Psoas muscle (tissue), 8 donors: ENCODE measurements at places on chromosomes 5 and 9. TPM values are rescaled to one million over a fixed set of nuclear protein-coding genes. Genes with fewer than 3 reads are reported as not detected.

- peaks cover 14% of the 10 kb centered on the region for H3K4me1 ChIP-seq
- DNase-seq: peak; percentile 83
- H3K36me3 ChIP-seq: no peaks in the 10 kb centered on the region
- H3K27me3 ChIP-seq: no peaks in the 10 kb centered on the region
These were observed 962 bp upstream of the NR6A1 start for GRCh38 chr9:124771867-124772679.

CAMK2A gene
- polyA plus RNA-seq: 8.1 TPM

DNA sequence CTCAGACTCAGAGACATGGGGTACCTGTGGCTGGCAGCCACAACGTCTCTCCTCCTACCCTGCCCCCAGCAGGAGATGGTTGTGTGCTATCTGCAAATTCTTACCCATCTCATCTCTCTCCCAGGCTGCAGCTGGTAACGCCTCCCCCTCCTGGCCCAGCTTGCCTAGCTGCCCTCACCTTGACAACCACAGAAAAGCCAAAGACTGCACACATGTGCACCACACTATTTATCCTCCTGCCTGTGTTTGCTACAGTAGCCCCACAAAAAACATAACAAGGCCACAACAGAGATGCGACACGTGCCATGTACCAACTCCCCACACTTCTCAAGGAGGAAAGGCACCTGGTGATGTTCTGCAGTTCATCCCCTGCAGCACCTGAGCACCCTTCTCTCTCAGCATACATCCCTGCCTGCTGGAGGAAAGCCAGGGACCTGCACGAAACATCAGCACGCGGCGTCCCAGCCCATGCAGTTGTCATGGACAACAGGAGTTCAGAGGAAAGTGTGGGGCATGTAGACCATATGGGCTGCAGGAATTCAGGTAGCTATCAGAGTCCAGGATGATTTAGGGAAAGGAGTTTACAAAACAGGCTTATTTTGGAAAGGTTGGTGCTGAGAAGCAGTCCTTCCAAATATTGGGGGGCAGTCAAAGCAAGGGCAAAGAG, 168.7 kb downstream of the C5orf15 start:
- H3K27me3 ChIP-seq: no peaks in the 10 kb centered on the region
- peaks cover 8% of the 10 kb centered on the region for H3K4me1 ChIP-seq
- no peaks in the 10 kb centered on the region for H3K36me3 ChIP-seq
- no peak for DNase-seq
- no peak overlapping the region for H3K27ac ChIP-seq

DNA sequence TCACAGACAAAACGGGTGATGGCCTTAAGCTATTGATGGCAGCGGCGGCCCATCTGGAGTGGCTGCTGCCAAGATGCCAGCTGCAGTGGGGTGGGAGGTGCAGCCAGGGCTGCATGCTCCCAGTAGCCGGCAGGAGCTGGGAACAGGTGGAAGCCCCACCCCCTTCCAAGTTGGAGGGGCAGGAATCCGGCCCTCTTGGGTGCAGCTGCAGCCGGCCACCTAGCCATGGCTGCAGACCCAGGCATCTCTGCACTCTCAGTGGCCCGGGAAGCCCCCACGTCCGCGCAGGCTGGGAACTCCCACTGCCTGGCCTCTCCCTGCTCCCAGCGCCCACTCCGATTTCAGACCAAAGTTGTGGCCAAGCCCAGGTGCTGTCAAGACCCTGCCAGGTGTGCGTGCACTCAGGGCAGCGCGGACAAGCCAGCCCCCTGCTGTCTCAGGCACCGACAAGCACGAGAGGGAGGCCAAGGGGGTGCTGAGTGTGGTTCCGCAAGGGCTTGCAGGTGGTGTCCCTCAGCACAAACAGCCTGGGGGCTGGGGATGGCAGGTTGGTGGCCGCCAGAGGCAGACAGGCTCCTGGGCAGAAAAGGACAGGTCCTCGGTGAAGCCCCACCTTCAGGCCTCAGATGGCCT, 115.1 kb upstream of the TSLP start:
- no peak overlapping the region for H3K4me3 ChIP-seq
- no peaks in the 10 kb centered on the region for H3K36me3 ChIP-seq
- H3K27me3 ChIP-seq: no peaks in the 10 kb centered on the region
- no peak overlapping the region for H3K27ac ChIP-seq
- no peaks in the 10 kb centered on the region for H3K4me1 ChIP-seq

- H3K36me3 ChIP-seq: no peaks in the 10 kb centered on the region
- no peak for DNase-seq
- no peak overlapping the region for H3K4me3 ChIP-seq
- no peak overlapping the region for H3K27ac ChIP-seq
- no peaks in the 10 kb centered on the region for H3K27me3 ChIP-seq
These were observed 230.3 kb downstream of the MPDZ start for GRCh38 chr9:13049223-13049622.

HAVCR2 gene
- polyA plus RNA-seq: 0.48 TPM

DNA sequence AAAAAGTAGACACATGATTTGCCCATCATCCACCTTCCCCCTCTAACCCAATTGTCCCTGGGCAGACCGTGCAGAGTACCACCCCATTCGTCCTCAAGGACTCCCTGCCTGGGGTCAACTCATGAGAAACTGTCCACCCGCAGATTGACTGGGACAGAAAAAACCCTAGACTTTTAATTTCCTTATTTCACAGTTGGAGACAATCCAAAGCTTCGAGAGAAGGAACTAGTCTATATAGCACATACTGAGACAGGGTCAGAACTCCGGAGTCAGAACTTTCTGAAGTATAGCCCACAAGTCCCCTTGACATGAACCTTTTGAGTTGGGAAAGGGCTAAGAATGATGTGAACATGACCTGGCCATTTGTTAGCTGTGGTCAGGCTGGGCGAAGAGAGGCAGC, 7.5 kb upstream of the GPX3 start:
- H3K27me3 ChIP-seq: no peaks in the 10 kb centered on the region
- H3K4me3 ChIP-seq: no peak overlapping the region
- no peaks in the 10 kb centered on the region for H3K36me3 ChIP-seq

- no peak overlapping the region for H3K27ac ChIP-seq
- no peaks in the 10 kb centered on the region for H3K27me3 ChIP-seq
- no peak overlapping the region for H3K4me3 ChIP-seq
- H3K36me3 ChIP-seq: no peaks in the 10 kb centered on the region
- DNase-seq: no peak
- H3K4me1 ChIP-seq: no peaks in the 10 kb centered on the region
These were observed 652.9 kb downstream of the SEMA5A start for GRCh38 chr5:8892926-8893325.

TPPP gene
- polyA plus RNA-seq: 3.3 TPM

COL5A1 gene
- 1.7 TPM for polyA plus RNA-seq

- H3K27me3 ChIP-seq: peaks cover 6% of the 10 kb centered on the region
- DNase-seq: no peak
- H3K4me1 ChIP-seq: no peaks in the 10 kb centered on the region
These were observed 414.0 kb upstream of the IRX1 start for GRCh38 chr5:3181671-3182070.

- peak overlapping the region; percentile 100 for H3K27ac ChIP-seq
- DNase-seq: no peak
- H3K27me3 ChIP-seq: no peaks in the 10 kb centered on the region
- peaks cover 32% of the 10 kb centered on the region for H3K4me1 ChIP-seq
These were observed 2.1 kb upstream of the HSPA4 start for GRCh38 chr5:133049726-133050048.
